IMR-90 (cell line): ENCODE measurements at places on chromosomes 12 and 14.
A peak's percentile ranks its signal among the peaks of the same experiment; 100 is the strongest.

- peak; percentile 56 for DNase-seq
- H3K27ac ChIP-seq = peak overlapping the region; percentile 99
- no peaks in the 10 kb centered on the region for H3K27me3 ChIP-seq
- H3K4me1 ChIP-seq = peaks cover 4% of the 10 kb centered on the region; the same call in 1 of the 2 replicates
Observed at GRCh38 chr12:50765095-50765911, 1.4 kb downstream of the ATF1 start.

DNA sequence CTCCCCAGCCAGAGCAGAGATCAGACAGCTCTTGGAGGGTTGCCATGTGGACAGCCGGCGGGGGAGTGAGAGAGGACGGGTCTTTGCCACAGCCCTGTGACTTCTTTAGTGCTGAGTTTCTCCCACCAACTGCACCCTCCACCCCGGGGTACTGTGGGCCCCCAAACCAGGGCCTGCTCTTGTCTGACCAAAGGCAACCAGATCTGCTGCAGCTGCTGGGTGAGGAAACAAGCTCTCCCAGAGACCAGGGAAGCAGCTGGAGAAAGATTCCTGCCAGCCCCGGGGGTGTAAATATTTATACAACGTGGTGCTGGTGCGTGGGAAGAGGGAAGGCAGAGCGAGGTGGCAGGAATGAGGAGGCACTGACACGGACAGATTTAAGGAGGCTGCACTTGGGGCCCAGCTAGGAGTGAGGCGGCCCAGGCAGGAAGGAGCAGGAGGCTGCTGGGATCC lies 14.3 kb upstream of the ZFP36L1 start:
- peak overlapping the region; percentile 94 for H3K27ac ChIP-seq
- peak; percentile 94 for DNase-seq
- H3K4me3 ChIP-seq = no peak overlapping the region
- H3K36me3 ChIP-seq = no peaks in the 10 kb centered on the region
- H3K4me1 ChIP-seq = peaks cover 23% of the 10 kb centered on the region

DNA sequence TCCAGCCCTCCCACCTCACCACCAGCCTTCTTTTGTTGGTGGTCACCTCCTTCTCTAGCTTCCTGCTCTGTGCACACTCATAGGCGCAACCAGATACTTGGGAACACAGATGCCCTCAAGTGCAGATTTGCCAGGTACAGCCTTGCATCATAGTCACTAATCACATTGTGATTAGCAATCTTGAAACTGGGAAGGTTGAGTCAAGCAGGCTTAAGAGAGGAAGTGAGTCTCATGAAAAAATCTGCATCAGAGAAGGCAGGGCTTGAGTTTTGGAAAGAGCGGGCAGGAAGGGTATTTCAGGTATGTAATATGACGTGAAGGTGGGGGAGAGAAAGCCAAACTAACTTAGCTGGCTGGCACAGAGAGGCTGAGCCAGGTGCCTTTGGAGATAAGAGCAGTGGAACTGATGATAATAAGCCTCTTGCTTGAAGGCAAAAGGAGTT lies 2.7 kb upstream of the RABGGTA start:
- H3K27ac ChIP-seq = no peak overlapping the region
- no peak overlapping the region for H3K4me3 ChIP-seq
- H3K4me1 ChIP-seq = peaks cover 5% of the 10 kb centered on the region; the same call in 1 of the 2 replicates
- no peaks in the 10 kb centered on the region for H3K27me3 ChIP-seq
- peak; percentile 31 for DNase-seq

- no peak overlapping the region for H3K4me3 ChIP-seq
- peaks cover 14% of the 10 kb centered on the region for H3K36me3 ChIP-seq
- peaks cover 1% of the 10 kb centered on the region; the same call in 1 of the 2 replicates for H3K4me1 ChIP-seq
- H3K27me3 ChIP-seq = no peaks in the 10 kb centered on the region
- no peak for DNase-seq
- H3K27ac ChIP-seq = no peak overlapping the region
Observed at GRCh38 chr14:57400556-57401494, 10.4 kb downstream of the NAA30 start.

DNA sequence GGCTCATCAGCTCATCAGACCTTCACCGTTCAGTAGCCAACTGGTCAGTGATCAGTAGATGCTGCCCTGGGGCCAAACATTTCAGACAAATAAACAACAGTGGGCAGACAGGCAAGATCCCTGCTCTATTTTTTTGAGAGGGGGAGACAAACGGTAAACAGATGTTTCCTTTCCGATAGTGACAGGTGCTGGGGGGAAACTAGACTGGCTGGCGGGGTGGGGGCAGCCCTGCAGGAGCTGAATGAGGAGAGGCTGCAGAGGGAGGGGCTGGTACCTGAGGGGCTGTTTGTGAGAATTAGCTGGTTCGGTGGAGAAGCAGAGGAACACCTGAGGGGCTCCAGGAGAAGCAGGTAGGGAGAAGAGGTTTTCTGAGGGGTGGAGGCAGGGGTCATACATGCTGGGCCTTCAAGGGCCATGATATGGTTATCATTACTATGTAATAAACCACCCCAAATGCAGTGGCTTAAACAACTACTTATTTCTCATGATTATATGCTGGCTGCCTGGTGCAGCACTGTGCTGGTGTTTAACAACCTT lies 8.2 kb upstream of the GOLGA3 start:
- peaks cover 39% of the 10 kb centered on the region for H3K36me3 ChIP-seq
- H3K4me3 ChIP-seq = no peak overlapping the region
- H3K4me1 ChIP-seq = peaks cover under 1% of the 10 kb centered on the region

DNA sequence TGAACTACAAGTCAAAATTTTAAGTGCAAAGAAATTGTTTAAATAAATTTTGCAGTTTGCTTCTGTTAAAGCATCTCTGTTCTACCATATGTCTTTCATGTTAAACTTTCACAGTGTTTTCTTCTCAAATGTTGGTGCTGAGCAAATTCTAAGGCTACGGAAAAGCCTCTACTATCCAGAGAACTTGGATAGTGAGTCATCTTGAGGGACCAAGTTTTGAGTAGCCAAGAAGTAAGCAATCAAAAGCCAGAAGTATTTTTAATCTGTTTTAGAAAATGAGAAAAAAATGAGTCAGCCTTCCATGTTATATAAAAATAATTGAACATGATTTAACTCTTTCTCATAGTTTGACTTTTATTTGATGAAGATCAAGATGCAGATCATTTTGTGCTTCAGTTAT lies 3.3 kb downstream of the BRMS1L start:
- no peaks in the 10 kb centered on the region for H3K4me1 ChIP-seq
- DNase-seq = peak; percentile 73
- H3K27me3 ChIP-seq = no peaks in the 10 kb centered on the region
- no peak overlapping the region for H3K4me3 ChIP-seq
- no peak overlapping the region for H3K27ac ChIP-seq

GRCh38 chr12:58416236-58416635 lies 474.9 kb downstream of the ATP23 start:
- H3K36me3 ChIP-seq = no peaks in the 10 kb centered on the region
- H3K4me1 ChIP-seq = peaks cover 12% of the 10 kb centered on the region
- H3K27ac ChIP-seq = peak overlapping the region; percentile 60
- no peaks in the 10 kb centered on the region for H3K27me3 ChIP-seq
- H3K4me3 ChIP-seq = no peak overlapping the region
- peak; percentile 88 for DNase-seq

DNA sequence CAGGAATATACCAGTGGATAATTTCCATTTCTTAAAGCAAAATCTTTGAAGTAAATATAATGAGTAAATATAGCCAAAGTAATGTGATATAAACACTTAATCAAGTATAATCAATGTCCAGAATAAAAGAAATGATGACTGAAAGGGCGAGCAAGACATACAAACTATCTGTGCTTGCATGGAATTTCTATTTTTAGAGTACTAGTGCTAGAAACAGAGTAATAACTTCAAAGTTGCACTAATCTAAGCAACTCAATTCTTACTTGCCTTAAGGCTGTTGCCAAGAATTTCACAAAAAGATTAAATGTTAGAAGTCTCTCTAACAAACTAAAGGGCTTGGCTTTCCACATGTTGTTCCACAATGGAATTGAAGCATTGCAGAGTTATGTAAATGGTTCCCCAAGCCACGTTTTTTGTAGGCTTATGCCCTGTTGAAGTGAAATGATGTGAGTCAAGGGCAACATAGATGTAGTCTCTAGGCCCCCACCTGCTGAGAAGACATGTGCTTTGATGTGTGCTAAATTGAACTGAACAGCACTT lies 175.0 kb upstream of the LMNTD1 start:
- no peaks in the 10 kb centered on the region for H3K36me3 ChIP-seq
- H3K4me1 ChIP-seq = peaks cover 4% of the 10 kb centered on the region; the same call in 1 of the 2 replicates
- no peak overlapping the region for H3K27ac ChIP-seq
- no peak for DNase-seq
- H3K27me3 ChIP-seq = no peaks in the 10 kb centered on the region

GRCh38 chr12:124053851-124054250 lies 80.8 kb downstream of the ZNF664 start:
- DNase-seq = peak; percentile 48
- H3K4me3 ChIP-seq = no peak overlapping the region
- H3K4me1 ChIP-seq = no peaks in the 10 kb centered on the region
- H3K27ac ChIP-seq = no peak overlapping the region
- no peaks in the 10 kb centered on the region for H3K36me3 ChIP-seq

DNA sequence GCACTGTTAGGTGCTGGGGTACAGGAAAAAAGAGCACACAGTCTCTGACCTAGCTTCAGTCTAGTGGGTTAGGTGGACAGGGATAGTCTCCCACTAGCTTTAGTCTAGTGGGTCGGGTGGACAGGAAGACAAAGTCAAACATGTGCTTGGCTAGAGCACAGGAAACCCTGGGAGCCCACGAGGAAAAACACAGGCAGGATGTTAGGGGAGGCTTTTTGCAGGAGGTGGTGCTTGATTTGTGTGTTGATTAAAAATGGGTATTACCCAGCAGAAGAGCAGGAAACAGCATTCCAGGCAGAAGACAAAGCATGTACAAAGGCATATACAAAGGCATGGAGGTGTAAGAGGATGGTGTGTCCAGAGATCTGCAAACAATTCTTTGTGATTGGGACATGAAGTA lies 23.3 kb downstream of the SLC38A2 start:
- no peak for DNase-seq
- H3K27ac ChIP-seq = no peak overlapping the region
- no peaks in the 10 kb centered on the region for H3K27me3 ChIP-seq
- peaks cover 7% of the 10 kb centered on the region for H3K4me1 ChIP-seq

DNA sequence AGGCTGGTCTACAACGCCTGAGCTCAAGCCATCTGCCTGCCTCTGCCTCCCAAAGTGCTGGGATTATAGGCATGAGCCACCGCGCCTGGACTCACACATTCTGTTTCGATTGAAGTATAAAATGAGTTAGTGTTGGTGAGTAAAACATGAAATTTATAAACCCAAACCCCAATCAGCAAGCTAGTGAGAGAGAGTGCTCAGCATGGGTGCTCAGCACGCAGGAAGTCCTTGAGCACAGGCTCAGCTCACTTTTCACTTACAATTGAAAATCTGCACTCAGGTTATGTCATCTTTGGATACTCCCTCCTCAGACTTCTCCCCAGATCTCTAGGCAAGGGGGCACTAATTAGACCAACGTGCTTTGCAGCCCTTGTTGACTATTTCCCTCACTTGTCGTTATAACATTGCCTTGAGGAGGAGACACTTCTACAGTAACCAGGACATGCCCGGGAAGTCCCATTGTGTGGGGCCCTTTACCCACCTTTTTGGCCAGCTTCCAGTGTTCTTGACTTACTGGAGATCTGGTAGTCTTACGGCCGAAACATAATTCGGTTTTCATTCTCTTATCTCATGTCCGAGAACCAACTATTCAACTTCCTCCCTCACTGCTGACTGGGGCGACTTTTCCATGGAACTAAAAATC lies 68.5 kb upstream of the AMN1 start:
- H3K4me1 ChIP-seq = no peaks in the 10 kb centered on the region
- H3K27me3 ChIP-seq = no peaks in the 10 kb centered on the region
- DNase-seq = no peak
- H3K4me3 ChIP-seq = no peak overlapping the region

- peaks cover 7% of the 10 kb centered on the region; the same call in 1 of the 2 replicates for H3K27me3 ChIP-seq
Observed at GRCh38 chr14:90184571-90185266, 71.6 kb upstream of the PSMC1 start.

DNA sequence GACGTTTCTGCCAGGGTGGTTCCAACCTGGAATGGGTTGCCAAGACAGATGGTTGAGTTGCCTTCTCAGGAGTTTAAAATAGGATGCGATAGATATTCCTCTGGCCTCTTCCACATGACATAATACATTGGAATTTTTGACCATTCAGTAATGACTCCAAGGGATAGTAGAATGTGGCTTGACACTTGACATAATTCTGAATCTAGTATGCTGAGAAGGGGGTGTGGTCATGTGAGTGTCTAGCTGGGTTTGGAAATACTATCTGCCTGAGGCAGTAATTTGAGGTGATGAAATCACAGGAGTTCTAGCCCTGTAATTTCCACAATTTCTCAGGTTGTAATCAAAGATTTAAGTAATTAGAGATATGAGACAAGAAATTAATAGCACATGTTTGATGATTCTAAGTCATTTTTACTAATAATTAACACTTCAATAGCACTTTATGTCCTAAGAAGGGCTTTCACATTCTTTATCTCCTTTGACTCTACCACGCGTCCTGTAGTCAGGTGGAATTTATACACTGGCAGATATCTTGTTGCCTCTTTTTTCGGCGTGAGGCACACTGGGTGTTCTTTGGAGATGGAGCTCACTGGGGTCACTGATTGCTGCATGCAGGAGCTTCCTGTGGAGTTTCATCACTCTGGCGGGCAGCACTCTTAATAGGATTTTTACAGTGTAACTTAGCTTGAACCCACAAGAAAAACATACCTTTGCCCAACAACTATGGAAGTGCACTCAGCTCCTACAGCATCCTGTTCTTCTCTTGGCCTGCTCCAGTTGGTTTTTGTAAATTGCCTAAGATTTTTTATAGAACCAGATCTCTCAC lies 3.2 kb upstream of the AMIGO2 start:
- H3K4me3 ChIP-seq = no peak overlapping the region
- H3K27ac ChIP-seq = no peak overlapping the region
- peaks cover 14% of the 10 kb centered on the region for H3K4me1 ChIP-seq
- no peaks in the 10 kb centered on the region for H3K36me3 ChIP-seq

- peak overlapping the region; percentile 75 for H3K27ac ChIP-seq
- peak overlapping the region; percentile 50 for H3K4me3 ChIP-seq
- no peaks in the 10 kb centered on the region for H3K36me3 ChIP-seq
Observed at GRCh38 chr12:53325511-53326061, 4.2 kb upstream of the AAAS start.

GRCh38 chr14:101055106-101055662 lies 151.7 kb upstream of the RTL1 start:
- no peak for DNase-seq
- H3K4me1 ChIP-seq = peaks cover 11% of the 10 kb centered on the region; the same call in 1 of the 2 replicates
- peaks cover 76% of the 10 kb centered on the region for H3K36me3 ChIP-seq
- H3K27me3 ChIP-seq = no peaks in the 10 kb centered on the region

- H3K36me3 ChIP-seq = no peaks in the 10 kb centered on the region
Observed at GRCh38 chr12:49920241-49920914, 16.7 kb upstream of the FAIM2 start.

DNA sequence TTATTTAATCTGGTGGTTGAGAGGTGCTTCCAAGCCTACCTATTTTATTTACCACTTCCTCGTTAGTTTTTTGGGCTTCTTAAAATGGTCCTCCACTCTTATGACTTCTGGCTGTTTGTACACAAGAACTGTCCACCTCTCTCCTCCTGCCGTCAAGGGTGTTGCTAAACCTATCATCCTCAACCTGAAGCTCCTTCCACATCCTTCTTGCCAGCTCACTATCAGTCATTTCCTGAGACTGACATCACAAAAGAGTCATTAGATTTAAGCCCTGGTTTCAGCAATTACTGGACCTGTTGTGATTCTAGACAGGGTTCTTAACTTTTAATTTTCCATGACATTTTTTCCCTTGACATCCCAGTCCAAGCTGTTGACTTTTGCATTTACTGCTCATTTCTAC lies 91.9 kb downstream of the BICD1 start:
- H3K4me1 ChIP-seq = no peaks in the 10 kb centered on the region; the same call in 1 of the 2 replicates
- no peaks in the 10 kb centered on the region for H3K27me3 ChIP-seq
- H3K36me3 ChIP-seq = no peaks in the 10 kb centered on the region
- DNase-seq = peak; percentile 66
- no peak overlapping the region for H3K27ac ChIP-seq
- H3K4me3 ChIP-seq = no peak overlapping the region
